Activated CD8-positive, alpha-beta memory T cell treated with anti-CD3 and anti-CD28 coated beads, Interleukin-2, amount 10 ng/mL, durations not matched to agents 7 days and 5 days (primary cell): ENCODE measurements at places on chromosomes 4 and X. TPM values are rescaled to one million over a fixed set of nuclear protein-coding genes. Genes with fewer than 3 reads are reported as not detected.

DGAT2L6 gene
- total RNA-seq, result not detected

DNA sequence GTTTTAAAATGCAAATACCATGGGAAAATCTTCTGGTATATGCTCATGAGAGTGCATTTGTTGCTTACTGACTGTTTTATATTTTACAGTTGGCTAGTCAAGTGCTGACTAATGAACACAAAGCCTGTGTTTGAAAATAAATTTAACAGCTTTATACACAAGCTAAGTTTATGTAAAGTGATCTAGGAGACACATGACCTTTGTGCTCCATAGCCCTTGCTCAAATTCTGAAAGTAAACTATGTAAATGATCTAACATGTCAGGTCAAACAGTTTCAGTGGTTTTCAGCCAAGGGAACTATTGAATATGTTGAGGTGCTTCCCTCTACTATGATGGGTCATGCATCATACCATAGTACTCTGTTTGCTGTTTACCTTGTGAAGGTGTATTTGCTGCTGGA is 36.7 kb downstream of the DIAPH2 start:
- no peaks in the 10 kb centered on the region for H3K27me3 ChIP-seq
- DNase-seq, result no peak
- H3K36me3 ChIP-seq, result peaks cover 6% of the 10 kb centered on the region
- no peak overlapping the region for H3K27ac ChIP-seq
- H3K4me3 ChIP-seq, result no peak overlapping the region

GRCh38 chrX:130110379-130111219 is at the start of gene ELF4:
TSS of gene ELF4 (minus strand) at chrX:130110497. CDS start at chrX:130081330, 29,167 bp downstream.
- H3K27me3 ChIP-seq, result no peaks in the 10 kb centered on the region
- H3K36me3 ChIP-seq, result peaks cover 8% of the 10 kb centered on the region
- H3K27ac ChIP-seq, result peak within 1 kb of the TSS; percentile 94
- peak; percentile 60 for DNase-seq
- peaks cover 44% of the 10 kb centered on the region for H3K4me1 ChIP-seq
- peak within 1 kb of the TSS; percentile 93 for H3K4me3 ChIP-seq

GRCh38 chrX:140661643-140662042 is 47.9 kb upstream of the LINC00632 start:
- H3K4me3 ChIP-seq, result no peak overlapping the region
- no peaks in the 10 kb centered on the region for H3K27me3 ChIP-seq
- DNase-seq, result no peak
- H3K27ac ChIP-seq, result no peak overlapping the region

DNA sequence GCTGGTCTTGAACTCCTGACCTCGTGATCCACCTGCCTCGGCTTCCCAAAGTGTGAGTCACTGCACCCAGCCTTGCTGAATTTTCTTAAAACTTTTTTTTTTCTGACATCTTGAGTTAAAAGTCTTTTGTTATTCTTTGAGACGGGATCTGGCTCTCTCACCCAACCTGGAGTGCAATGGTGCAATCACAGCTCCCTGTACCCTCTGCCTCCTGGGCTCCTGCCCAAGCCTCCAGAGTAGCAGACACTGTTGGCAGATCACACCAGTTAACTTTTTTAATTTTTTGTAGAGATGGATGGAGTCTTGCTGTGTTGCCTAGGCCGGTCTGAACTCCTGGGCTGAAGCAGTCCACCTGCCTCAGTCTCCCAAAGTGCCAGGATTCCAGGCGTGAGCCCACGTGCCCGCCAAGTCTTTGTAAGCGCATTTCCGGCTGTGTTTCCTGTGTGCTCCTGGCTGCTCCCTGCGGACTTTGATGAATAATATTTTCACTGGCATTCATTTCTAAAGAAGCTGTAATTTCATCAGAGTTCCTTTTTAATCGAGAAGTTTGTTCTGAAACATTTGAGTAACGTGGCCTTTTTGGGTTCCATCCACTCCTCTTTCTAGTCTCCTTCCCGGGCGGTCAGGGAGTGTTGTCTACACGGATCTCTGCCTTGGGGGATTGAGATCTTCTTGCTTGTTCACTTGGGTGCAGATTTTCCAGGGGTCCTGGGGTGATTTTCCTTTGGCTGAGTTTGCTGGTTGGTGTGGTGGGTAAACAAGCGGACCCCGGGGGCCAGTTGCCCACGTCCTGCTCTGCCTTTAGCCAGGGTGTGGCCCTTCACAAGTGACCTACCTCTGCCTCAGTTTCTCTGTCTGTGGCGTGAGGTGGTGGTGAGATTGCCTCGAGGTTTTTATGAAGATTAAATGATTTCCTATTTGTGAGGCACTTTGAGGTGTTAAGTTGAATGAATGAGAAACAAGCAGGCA is 44.4 kb downstream of the PCGF3 start:
- no peak overlapping the region for H3K4me3 ChIP-seq
- H3K27me3 ChIP-seq, result no peaks in the 10 kb centered on the region
- H3K36me3 ChIP-seq, result peaks cover 15% of the 10 kb centered on the region
- no peaks in the 10 kb centered on the region for H3K4me1 ChIP-seq
- no peak overlapping the region for H3K27ac ChIP-seq

DNA sequence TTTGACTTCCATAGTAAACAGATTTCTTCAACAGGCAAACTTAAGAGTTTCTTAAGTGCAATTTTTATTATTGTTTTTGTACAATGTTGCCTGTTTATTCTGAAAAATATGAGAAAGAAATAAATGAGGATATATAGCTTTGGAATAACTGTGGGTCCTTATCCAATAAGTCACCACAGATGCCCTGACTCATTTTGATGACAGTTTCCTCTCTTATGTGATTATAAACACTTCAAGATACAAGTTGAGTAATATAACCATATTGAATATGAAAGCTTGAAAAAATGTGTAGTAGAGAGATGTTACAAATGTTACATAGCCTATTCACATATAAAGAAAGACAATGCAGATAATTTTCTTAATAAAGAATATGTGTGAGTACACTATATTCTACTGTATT is 931.6 kb downstream of the RAPGEF2 start:
- H3K27me3 ChIP-seq, result no peaks in the 10 kb centered on the region
- no peaks in the 10 kb centered on the region for H3K4me1 ChIP-seq
- no peak overlapping the region for H3K4me3 ChIP-seq
- H3K36me3 ChIP-seq, result no peaks in the 10 kb centered on the region
- DNase-seq, result no peak
- H3K27ac ChIP-seq, result no peak overlapping the region

DNA sequence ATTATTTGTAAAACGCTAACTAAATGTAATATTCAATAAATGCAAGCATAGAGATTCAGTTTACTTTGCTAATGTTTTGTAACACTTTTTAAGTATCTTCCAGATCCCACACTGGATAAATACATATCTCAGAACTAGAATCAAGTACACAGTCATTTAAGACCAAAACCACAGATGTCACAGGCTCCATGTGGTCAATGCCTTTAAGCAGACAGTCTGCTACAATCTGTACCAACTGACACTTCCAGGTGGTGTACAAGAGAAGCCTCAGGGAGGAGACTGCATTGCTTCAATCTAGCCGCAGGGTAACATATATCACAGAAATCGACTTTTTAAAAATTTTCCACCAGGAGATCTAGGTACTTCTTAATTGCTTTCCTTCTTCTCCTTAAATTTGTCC is 229.6 kb upstream of the DIAPH2 start:
- no peak overlapping the region for H3K27ac ChIP-seq
- no peaks in the 10 kb centered on the region for H3K27me3 ChIP-seq

DNA sequence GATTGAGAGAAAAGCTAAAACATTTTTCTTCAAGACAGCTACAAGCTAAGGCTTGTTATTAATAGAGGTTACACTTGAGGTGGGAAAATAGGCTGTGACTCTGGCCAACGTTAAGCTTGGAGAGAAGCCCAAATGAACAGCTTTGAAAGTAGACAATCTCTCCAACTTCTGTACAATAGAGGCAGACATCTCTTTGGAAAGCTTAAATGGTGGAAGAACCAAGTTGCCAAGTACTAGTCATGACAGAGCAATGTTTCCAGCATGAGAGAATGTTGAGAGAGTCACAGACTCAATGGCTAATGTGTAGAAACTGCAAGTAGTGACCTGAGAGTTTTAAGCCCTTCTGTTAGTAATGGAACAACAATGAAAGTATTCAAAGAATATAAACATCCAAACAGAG is 298.1 kb downstream of the INPP4B start:
- H3K36me3 ChIP-seq, result no peaks in the 10 kb centered on the region
- no peak overlapping the region for H3K4me3 ChIP-seq
- H3K27me3 ChIP-seq, result no peaks in the 10 kb centered on the region
- no peak overlapping the region for H3K27ac ChIP-seq
- H3K4me1 ChIP-seq, result peaks cover 25% of the 10 kb centered on the region

- no peak overlapping the region for H3K4me3 ChIP-seq
- peaks cover 5% of the 10 kb centered on the region for H3K4me1 ChIP-seq
- DNase-seq, result no peak
- H3K36me3 ChIP-seq, result no peaks in the 10 kb centered on the region
- H3K27me3 ChIP-seq, result peaks cover 31% of the 10 kb centered on the region
Measured at GRCh38 chr4:52864793-52865192, 2.7 kb downstream of the RASL11B start.

DNA sequence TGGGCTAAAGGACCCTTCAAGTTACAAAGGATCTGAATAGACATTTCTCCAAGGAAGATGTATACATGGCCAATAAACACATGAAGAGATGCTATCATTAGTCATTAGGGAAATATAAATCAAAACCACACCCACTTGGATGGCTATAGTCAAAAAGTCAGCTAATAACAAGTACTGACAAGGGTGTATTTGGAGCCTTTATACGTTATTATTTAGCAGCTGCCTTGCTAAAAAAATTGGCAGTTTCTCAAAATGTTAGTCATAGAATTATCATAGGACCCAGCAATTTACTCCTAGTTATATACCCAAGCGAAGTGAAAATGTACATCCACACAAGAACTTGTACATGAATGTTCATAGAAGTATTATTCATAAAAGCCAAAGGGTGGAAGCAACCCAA is 112.7 kb upstream of the DUSP21 start:
- no peak overlapping the region for H3K4me3 ChIP-seq
- no peaks in the 10 kb centered on the region for H3K27me3 ChIP-seq
- H3K4me1 ChIP-seq, result no peaks in the 10 kb centered on the region
- no peak overlapping the region for H3K27ac ChIP-seq
- H3K36me3 ChIP-seq, result no peaks in the 10 kb centered on the region

DMRTC1 gene
- not detected for total RNA-seq

DNA sequence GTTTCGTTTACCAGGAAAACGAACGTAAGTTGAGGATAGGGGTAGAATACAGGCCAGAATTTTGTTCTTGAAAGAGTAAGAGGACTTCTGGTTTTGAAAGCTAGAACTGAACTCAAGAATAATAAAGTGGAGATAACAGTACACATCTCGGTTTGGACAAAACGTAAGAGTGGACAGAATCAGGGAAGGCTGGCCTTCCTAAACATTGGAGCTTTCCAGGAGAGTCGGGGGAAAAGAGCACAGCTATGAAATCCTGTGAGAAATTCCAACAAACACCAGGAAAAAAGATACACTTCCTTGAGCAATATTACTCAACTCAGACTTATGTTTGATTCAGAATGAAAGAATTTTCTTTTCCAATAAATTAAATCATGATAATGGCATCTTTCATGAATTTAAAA is 1.2 kb downstream of the CTSO start:
- peaks cover 12% of the 10 kb centered on the region for H3K4me1 ChIP-seq
- H3K27ac ChIP-seq, result no peak overlapping the region
- DNase-seq, result no peak
- H3K36me3 ChIP-seq, result no peaks in the 10 kb centered on the region
- H3K27me3 ChIP-seq, result no peaks in the 10 kb centered on the region

DNA sequence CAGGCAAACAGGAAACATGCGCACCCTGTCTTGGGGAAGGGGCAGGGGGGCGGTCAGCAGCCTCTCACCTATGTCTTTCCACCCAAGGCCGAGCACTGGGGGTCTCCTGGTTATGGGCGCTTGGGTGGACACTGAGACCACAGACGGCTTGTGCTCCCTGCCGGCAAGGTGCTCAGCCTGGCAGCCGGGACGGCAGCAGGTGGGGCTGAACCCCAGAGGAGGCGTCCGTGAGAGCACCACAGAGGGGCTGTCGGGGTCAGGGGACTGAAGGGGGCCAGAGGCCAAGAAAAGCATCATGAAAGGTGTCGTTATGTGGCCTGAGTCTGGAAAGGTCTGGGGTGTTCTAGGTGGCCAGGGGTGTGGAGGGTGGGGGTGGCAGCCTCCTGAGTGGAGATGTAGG is 19.6 kb downstream of the DOK7 start:
- H3K4me3 ChIP-seq, result no peak overlapping the region
- H3K27ac ChIP-seq, result no peak overlapping the region
- peaks cover 19% of the 10 kb centered on the region for H3K27me3 ChIP-seq

DNA sequence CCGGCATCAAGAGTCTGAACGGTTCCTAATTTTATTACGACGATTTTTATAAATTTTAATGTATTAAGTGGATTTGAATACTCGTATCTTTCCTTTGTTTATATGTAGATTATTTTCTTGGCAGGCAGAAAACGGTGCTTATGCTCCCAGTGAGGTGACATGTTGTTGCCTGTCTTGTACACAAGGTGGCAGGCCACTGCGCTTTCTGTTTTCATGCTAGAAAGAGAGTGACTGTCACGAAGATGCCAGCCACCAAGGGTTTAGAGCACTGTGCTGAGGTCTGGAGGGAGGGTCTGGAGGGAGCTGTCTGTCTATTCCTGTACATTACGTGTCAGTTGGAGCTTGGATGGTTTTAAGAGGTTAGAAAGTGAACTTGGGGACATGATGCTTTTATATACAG is 87.7 kb downstream of the SHROOM2 start:
- H3K36me3 ChIP-seq, result no peaks in the 10 kb centered on the region
- H3K27me3 ChIP-seq, result peaks cover 27% of the 10 kb centered on the region
- H3K4me1 ChIP-seq, result peaks cover 2% of the 10 kb centered on the region
- H3K27ac ChIP-seq, result no peak overlapping the region

GRCh38 chrX:19863212-19863856 is 24.1 kb downstream of the SH3KBP1 start:
- no peak for DNase-seq
- no peaks in the 10 kb centered on the region for H3K27me3 ChIP-seq
- peaks cover 57% of the 10 kb centered on the region for H3K4me1 ChIP-seq
- peak overlapping the region; percentile 80 for H3K27ac ChIP-seq
- H3K36me3 ChIP-seq, result peaks cover 11% of the 10 kb centered on the region
- no peak overlapping the region for H3K4me3 ChIP-seq

DNA sequence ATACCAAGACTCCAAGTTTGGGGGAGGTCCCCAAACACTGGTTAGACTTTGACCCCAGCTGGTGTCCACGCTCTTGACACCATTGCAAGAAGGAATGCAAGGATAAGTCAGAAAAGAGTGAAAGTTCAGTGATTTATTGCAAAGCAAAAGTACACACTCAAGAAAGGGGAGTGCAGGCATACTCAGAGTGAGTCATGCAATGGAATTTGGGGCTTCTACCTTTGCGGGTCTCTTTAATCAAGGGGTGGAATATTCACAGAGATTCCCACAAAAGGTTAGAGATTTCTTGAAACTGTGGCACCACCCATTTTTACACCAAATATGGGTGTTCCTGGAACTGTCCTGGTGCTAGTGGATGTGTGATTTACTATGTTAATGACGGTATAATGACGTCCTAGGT is 5.2 kb upstream of the SMIM10L2A start:
- no peak overlapping the region for H3K27ac ChIP-seq
- no peak overlapping the region for H3K4me3 ChIP-seq
- peaks cover 4% of the 10 kb centered on the region for H3K27me3 ChIP-seq
- H3K4me1 ChIP-seq, result peaks cover 4% of the 10 kb centered on the region
- no peaks in the 10 kb centered on the region for H3K36me3 ChIP-seq
- no peak for DNase-seq

PDCL2 gene
- total RNA-seq, result not detected

RPL10 gene
- 2,013 TPM for total RNA-seq

- peak; percentile 50 for DNase-seq
- no peak overlapping the region for H3K27ac ChIP-seq
- no peaks in the 10 kb centered on the region for H3K4me1 ChIP-seq
Measured at GRCh38 chrX:135931644-135932487, 38.4 kb downstream of the SAGE1 start.

- DNase-seq, result no peak
- peaks cover 2% of the 10 kb centered on the region for H3K27me3 ChIP-seq
- no peak overlapping the region for H3K27ac ChIP-seq
- no peaks in the 10 kb centered on the region for H3K36me3 ChIP-seq
Measured at GRCh38 chr4:74658116-74658515, 136.2 kb downstream of the BTC start.
